GDM1 (cell line): ENCODE measurements at places on chromosomes 5 and 9.

GRCh38 chr5:95591490-95591901 lies 28.4 kb upstream of the GPR150 start:
- no peak for DNase-seq

GRCh38 chr5:15044521-15044920 lies 172.9 kb upstream of the ANKH start:
- DNase-seq, result no peak

DNA sequence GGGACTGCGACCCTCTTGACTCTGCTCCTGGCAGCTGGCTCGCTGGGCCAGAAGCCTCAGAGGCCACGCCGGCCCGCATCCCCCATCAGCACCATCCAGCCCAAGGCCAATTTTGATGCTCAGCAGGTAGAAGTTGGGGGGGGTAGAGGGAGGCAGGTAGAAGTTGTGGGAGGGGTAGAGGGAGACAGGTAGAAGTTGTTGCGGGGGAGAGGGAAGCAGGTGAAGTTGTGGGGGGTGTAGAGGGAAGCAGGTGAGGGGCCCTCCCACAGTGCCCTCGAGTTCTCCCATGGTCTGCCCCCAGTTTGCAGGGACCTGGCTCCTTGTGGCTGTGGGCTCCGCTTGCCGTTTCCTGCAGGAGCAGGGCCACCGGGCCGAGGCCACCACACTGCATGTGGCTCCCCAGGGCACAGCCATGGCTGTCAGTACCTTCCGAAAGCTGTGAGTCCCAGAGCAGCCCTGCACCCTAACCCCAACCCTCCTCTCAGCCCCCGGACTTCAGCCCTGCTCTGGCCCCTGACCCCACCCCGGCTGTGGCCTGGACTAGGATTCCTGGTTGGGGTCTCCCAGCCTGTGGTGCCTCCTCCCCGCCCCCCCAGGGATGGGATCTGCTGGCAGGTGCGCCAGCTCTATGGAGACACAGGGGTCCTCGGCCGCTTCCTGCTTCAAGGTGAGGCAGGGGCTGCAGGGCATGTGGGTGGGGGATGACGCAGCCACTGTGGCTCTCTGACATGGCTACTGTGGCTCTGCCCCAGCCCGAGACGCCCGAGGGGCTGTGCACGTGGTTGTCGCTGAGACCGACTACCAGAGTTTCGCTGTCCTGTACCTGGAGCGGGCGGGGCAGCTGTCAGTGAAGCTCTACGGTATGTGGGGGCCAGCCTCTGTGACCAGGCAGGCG lies 537 bp downstream of the C8G start:
- no peak for DNase-seq

DNA sequence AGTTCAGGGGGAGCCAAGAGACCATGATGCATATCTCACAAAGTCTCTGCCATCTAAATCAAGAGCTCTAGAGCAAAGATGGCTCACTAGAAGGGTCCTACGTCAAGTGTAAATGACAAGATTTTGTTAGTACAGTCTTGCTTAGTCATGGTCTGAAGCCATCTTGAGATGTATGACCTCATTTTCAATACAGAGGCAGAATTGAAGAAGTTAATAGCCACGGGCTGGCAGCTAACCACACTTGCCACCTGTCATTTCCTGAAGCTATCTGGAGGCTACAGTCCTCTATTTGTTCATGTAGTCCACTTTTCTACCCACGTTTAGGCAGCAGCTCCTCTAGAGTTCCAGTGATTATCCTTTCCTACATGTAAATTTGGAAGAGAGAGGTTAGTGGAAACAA lies 231.7 kb upstream of the CDH12 start:
- no peak for DNase-seq

DNA sequence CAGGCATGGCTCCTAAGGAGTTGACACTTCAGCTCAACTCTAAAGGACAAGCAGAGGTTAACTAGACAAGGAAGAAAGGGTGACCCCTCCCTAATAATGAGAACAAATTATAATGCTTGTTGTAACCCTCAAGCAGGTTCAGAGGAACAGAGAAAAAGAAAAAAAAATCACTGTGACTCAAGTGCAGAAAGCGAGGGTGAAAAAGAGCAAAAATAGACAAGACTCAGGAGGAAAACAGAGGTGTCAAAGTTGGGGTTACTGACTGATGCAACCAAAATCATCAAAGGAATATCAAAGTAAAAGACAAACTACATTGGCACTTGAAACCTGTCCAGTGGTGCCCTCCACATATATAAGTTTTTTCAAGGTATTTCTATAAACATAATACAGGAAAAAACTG lies 28.4 kb downstream of the FBXW11 start:
- no peak for DNase-seq

DNA sequence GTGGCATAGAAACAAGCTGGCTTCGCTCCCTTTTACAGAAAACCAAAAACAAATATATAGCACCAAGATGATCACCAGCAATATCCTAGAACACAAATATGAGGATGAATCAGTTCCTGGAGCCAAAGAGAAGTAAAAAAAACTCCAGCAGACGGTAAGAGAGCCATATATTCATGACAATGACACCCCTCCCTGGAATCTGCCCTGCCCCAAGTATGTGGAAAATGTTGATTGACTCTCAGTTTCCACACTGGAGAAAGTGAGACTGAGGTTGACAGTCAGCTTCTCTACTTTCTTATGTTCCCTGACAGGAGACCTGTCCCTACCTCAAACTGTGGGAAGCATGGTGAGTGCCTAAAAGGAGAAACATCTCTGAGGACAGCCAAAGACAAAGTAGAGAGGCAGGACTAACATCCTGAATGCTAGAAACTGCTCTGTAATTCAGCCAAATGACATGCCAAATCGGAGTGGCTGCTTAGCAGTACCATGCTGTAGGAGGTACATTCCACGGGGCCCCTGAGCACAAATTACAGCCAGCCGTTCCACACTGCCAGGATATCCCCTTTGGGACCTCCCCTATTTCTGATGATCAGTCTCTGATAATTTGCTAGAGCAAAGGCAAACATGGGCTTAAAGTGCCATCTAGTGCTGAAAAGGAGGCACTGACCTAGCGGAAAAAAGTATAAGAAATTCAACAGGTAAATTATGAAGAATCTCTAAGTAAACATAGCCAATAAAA lies 424.0 kb upstream of the RGMB start:
- DNase-seq, result no peak

- no peak for DNase-seq
Observed at GRCh38 chr9:77876590-77876989, 155.0 kb downstream of the GNAQ start.

GRCh38 chr5:134577022-134577795 lies 51.7 kb downstream of the JADE2 start:
- no peak for DNase-seq

GRCh38 chr5:150203832-150204589 lies 14.1 kb downstream of the SLC6A7 start:
- no peak for DNase-seq

- no peak for DNase-seq
Observed at GRCh38 chr5:4639946-4640345, 500.2 kb upstream of the ADAMTS16 start.

DNA sequence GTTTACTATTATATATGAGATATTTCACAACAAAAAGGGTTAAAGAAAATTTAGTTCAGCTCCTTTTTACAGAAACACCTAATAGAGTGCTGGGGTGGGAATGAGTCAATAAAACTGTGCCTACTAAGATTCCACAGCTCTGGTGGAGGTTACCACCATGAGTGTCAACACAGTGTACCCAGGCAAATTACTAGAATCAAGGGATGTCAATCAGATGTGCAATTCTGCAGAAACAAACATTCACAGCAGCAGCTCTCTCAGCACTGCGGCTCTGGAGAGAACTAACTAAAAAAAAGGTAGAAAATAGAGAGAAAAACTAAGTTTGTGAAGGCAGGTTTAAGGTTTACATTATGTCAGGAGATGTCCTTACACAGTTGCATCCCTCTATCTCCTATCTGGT lies 1313.0 kb downstream of the MAT2B start:
- DNase-seq, result no peak

- DNase-seq, result no peak
Observed at GRCh38 chr9:85178474-85178873, 508.9 kb downstream of the NTRK2 start.

GRCh38 chr9:132947756-132948155 lies 3.3 kb upstream of the TSC1 start:
- DNase-seq, result no peak

DNA sequence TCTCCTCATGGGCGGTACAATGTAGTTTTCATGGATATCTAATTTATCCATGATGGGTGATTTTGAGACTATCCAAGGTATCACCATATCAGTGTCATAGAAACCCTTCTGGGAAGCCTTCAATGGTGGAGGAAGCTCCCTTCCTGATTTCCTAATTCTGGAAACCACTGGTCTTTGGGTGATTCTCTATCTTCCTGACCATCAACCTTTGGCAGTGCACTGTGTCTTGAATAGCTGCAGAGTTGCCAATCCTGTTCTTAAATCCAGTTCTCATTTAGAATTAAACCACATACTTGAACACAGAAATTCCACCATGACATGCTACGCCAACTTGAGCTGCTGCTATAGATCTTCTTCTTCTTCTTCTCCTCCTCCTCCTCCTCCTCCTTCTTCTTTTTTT lies 161.7 kb upstream of the KLF9 start:
- DNase-seq, result no peak
